Pancreas (tissue), 10 donors: ENCODE measurements at places on chromosomes 7 and 10. TPM values are rescaled to one million over a fixed set of nuclear protein-coding genes. Genes with fewer than 3 reads are reported as not detected.

DNA sequence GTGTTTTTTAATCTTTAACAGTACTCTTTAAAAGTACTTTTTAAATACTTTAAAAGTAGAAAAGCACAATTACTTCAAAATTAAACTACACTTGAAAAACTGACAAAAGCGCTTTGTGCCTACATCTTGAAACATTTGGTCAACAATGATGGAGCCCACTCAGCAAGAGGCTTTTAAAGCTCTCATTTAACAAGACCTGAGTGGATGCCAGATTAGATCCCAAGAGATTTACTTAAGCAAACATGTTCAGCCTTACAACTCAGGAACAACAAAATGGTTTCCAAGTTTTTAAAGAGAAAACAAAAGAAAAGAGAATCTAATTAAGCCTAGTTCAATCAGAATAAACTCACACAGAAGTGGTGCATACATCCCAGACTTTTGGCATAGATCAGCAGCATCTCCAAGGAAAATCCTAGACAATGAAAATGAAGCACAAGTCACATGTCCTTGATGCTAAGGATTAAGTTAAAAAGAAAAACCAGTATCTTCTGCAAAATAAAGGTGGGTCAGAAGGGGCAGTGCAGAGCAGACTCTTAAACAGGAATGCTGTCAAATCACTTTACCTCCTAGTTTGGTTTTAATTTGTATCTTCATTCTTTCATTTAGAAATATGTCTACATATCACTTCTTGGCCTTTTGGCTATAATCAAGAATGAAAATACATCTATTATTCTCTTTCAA, 26.2 kb downstream of the HIBADH start:
- H3K36me3 ChIP-seq, result no peaks in the 10 kb centered on the region
- DNase-seq, result no peak
- no peak overlapping the region for H3K27ac ChIP-seq
- no peak overlapping the region for H3K4me3 ChIP-seq
- no peaks in the 10 kb centered on the region for H3K27me3 ChIP-seq
- peaks cover 7% of the 10 kb centered on the region for H3K4me1 ChIP-seq

The SSC4D gene
- 1.6 TPM for total RNA-seq

The HSPB1 gene
- 752 TPM for total RNA-seq

GRCh38 chr7:112204499-112205342, 1.5 kb downstream of the DOCK4 start:
- peak overlapping the region; percentile 72 for H3K27ac ChIP-seq
- H3K36me3 ChIP-seq, result no peaks in the 10 kb centered on the region
- H3K27me3 ChIP-seq, result no peaks in the 10 kb centered on the region
- H3K4me3 ChIP-seq, result peak overlapping the region; percentile 89
- peaks cover 3% of the 10 kb centered on the region for H3K4me1 ChIP-seq

GRCh38 chr7:152856351-152856750, 96.8 kb downstream of the ACTR3B start:
- no peak overlapping the region for H3K4me3 ChIP-seq
- no peak for DNase-seq
- no peak overlapping the region for H3K27ac ChIP-seq

The TEX36 gene
- not detected for total RNA-seq

GRCh38 chr10:10130686-10131085, 887.0 kb upstream of the CELF2 start:
- H3K4me1 ChIP-seq, result no peaks in the 10 kb centered on the region
- no peaks in the 10 kb centered on the region for H3K27me3 ChIP-seq
- H3K4me3 ChIP-seq, result no peak overlapping the region
- DNase-seq, result no peak

- peaks cover 4% of the 10 kb centered on the region for H3K4me1 ChIP-seq
- no peak for DNase-seq
- no peaks in the 10 kb centered on the region for H3K27me3 ChIP-seq
These were observed 31.3 kb downstream of the LAMB1 start for GRCh38 chr7:107971613-107972012.

DNA sequence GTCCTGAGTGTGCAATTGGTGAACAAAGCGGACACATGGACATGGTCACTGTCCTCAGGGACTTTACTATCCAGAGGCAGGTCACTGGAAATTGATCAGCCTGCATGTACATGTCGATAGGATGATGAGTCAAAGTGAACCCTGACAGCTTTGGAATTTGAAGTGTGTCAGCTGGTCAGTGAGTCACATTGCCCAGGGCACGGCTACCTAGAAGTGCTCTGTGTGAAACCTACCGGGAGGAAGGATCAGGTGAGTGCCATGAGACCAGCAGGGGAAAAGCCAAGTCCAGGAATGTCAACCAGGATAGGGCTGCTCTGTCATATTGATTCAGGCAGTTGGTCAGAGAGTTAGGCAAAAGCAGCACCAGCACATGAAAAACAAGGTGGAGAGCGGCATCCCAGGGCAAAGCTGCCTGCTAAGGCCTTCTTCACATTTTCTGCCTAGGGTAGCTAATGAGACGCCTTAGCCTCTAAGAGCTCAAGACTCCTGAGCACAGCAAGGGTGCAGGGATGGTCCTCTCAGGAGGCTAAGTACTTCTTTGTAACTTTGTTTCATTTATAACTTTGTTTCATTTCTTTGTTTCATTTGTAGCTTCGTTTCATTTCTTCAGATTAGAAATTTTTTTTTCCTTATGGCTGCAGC, 19.4 kb upstream of the PDCD4 start:
- peaks cover 29% of the 10 kb centered on the region for H3K4me1 ChIP-seq
- no peaks in the 10 kb centered on the region for H3K36me3 ChIP-seq
- H3K4me3 ChIP-seq, result no peak overlapping the region
- H3K27ac ChIP-seq, result peak overlapping the region; percentile 20
